ENCODE measurements at places on chromosomes 2 and 18.

- no peak for DNase-seq
Observed at GRCh38 chr2:240168041-240168440, 27.6 kb upstream of the OTOS start.

- DNase-seq: no peak
Observed at GRCh38 chr2:19887510-19887909, 14.3 kb downstream of the TTC32 start.

GRCh38 chr2:8441986-8442385 lies 239.9 kb upstream of the ID2 start:
- DNase-seq: no peak

- no peak for DNase-seq
Observed at GRCh38 chr2:154495455-154495868, 203.0 kb upstream of the KCNJ3 start.

- DNase-seq: no peak
Observed at GRCh38 chr2:237218756-237219155, 133.1 kb downstream of the COPS8 start.

DNA sequence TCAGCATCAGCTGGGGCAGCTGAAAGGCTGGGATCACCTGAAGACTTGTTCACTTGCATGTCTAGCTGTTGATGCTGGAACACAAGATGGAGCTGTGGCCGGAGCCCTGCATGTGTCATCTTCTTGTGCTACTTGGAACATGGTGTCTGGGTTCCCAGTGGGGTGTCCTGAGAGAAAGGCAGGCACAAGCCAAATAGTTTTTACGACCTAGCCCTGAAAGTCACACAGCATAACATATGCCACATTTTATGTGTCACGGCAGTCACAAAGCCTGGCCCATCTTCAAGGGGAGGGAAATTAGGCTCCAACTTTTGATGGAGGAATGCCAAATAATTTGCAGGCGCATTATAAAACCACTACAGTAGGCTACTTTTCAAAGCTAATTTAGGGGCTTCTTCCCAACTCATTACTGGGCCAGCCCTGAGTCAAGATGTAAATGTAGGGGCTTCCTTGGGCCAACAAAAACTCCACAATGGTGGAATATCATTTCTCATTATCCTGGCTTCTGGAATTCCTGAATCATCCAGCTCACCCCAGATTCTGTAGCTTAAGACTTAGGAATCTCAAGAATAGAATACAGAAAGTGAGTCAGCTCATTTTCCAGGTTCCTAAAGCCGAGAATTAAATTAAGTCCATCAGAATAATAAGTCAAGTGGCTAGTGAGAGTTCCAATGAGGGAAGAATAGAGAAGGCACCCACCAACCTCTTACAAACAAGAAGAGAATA lies 543.0 kb downstream of the TNS1 start:
- DNase-seq: no peak

DNA sequence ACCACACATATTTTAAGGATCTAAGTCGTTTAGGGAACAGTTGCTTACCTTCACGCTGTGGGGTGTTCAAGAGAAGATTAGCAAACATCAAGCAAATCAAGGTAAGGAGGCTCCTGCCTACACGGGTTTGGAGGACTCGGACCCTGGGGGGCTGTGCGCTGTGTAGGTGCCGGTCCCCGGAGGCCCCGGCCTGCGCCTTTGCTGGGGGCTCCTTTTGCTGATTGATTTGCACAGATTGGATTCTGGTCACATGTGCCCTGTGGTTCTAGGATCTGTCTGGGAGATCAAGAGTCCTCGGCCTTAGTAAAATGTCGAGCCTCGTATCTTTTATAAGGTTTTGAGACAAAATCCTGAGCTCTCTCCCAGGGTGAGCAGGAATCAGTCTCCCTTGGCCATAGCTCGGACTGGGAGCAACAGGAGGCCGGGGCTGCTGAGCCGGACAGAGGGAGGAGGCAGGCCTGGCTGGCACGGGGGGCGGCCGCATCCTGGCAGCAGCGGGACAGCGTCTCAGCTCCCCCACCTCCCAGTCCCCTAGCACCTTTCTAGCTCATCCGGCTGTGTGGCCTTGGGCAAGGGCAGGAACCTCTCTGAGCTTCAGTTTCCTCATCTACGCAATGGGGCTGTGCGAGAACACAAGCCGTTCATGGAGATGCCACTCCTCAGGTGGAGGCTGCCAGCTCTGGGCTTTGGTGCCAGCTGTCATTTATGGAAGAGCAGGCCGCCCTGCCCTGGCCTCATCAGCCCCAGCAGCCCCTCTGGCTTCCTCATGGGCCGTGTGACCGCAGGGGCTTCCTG lies 147.2 kb downstream of the MBP start:
- DNase-seq: no peak

- DNase-seq: no peak
Observed at GRCh38 chr2:115976916-115977315, 1534.5 kb downstream of the DPP10 start.

GRCh38 chr2:225937625-225938187 lies 538.2 kb downstream of the NYAP2 start:
- no peak for DNase-seq

GRCh38 chr2:134014196-134014960 lies 239.5 kb upstream of the MGAT5 start:
- DNase-seq: no peak

DNA sequence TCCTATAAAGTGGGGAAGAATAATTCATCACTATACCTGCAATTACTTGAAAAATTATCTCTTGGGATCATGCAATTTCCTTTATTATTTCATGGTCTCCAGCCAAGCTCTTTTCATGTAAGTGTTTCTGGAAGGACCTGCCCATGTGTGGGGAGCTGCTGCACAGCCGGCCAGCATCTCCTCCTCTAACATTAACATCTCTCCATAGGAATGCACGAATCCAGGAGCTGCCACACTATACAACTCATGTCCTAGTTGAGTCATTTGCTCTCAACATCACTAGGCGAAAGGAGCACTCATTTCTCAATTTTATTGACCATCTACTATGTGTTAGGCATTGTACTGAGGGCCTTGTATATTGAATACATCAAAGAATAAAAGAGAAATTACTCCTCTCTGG lies 144.3 kb upstream of the ERBB4 start:
- no peak for DNase-seq

DNA sequence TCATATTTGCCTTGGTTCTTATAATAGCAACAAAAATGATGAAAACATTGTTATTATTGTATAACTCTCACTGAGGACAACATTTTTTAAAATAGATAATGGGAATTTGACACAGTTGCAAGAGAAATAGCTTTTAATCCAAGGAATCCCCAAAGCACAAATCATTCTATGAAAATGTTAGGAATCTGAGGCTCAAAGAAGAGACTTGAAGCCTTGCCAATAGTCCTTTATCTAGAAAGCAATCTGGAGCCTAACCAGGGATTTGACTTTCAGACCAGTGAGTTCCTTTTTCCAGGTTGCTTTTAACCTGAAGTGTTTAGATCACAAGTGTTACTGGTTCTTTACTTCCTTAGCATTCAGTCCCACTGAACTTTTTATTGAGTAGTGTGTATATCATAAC lies 574.5 kb upstream of the ZEB2 start:
- DNase-seq: no peak

DNA sequence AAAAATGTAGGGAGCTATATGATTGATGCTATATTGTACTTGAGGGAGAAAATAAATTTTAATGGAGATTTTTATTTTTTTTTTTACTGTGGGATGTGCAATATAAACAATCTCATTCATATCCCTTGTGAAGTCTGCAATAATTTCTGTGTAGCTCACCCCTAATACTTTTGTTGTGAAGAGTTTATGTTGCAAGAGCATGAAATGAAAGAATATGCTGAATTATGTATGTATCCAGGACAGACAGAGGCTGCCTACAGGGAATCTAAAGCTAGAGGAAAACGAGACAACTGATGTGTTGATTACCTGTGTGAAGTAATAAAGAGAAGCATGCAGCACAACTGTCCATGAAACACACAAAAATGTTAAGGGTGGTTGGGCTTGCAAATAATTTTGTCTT lies 643.3 kb downstream of the DCDC2C start:
- DNase-seq: no peak

DNA sequence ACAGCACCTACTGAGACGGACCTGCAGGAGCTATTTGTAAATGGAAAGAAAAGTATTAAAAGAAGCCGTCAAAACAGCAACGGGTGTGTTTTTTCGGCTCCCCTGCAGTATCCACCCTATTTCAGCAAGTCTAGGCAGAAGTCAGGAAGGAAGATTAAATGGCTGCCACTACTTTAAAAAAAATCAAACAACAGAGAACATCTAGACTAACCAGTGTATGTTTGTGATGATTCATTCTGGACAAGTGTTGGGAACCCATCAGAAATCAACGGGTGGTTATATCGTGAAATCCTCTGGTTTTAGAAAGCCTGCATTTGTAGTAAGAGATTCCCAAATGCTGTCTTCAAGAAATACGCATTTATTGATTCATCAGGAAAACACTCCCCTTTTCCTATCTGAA lies 9.0 kb downstream of the PMAIP1 start:
- DNase-seq: no peak

DNA sequence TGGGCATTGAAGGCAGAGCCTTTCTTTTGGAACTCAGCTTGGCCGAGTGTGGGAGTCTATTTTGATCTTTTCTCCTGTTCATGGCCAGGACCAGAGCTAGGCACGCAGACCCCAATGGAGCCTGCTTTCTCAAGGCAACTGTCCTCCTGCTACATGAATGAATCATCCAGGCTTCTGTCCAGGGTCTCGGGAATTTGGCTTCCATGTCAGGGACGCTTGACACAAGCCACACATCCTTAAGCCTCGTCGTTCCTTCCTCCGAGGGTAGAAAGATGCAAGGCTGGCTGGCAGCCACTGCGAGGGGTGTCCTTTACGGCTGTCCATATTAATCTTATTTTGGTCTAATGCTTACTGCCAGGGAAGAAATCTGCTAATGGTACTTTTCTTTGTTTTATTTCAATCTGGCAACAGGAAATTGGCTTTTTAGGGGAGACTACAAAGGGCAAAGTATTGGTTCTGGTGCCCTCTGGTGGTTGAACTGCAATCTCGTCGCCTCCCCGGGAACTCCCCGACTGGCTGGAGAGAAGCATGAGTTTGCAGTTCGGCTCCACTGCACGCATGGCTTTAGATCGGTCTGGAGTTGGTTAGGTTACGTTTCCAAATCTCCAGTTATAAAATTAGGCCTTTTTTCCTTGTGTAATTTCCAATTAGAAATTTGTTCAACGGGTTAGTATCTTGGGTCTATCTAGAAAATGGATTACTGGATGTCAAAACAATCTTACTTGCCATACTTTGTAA lies 135.2 kb downstream of the ALPK2 start:
- peak; percentile 30 for DNase-seq

GRCh38 chr18:59950215-59950944 lies 50.6 kb downstream of the PMAIP1 start:
- no peak for DNase-seq

DNA sequence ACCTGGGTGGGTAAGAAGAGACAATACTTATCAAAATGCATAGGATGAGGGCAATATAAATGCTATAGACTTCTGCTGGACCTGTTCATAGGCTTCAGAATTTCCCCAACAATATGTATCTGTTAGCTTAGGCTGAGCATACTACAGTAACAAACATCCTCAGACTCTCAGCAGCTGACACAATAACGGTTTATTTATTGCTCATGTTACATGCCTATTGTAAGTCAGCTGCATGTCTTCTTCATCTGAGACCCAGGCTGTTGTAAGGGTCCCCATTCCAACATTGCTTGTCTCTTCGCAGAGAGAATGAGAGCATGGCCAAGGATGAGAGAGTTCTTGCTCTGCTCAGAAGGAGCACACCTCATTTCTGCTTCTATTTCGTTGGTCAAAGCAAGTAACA lies 150.7 kb downstream of the TMEM200C start:
- no peak for DNase-seq

- no peak for DNase-seq
Observed at GRCh38 chr2:174247474-174248186, 702 bp downstream of the OLA1 start.

DNA sequence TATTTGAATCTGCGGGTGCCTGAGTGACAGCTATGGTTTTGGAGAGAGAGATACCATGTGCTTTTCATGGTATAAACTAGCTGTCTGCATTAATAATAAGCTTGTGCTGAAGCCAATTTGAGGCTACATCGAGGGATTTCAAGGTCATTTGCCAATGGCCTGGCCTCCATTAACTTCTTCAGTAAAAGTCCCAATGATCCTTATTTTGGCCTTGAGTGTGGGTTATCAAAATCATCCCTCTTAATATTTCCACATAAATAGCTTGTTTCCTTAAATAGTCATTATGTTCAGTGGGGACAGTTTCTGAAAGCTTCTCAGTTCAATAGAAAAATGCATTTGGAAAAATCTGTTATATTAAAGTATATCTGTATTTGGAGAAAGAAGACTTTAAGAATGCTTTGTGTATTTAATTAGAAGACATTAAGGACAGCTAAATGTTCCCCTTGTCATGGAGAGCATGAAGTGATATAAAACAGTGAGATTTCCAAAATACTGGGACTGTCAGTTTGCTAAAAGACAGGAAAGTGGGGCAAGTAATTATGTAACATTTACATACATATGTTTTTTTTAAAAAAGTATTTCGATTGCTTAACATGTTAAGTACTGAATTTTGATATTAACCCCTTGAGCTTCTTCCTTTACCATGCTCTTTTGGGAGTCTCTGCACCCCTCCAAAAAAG lies 355.5 kb upstream of the ZEB2 start:
- no peak for DNase-seq

DNA sequence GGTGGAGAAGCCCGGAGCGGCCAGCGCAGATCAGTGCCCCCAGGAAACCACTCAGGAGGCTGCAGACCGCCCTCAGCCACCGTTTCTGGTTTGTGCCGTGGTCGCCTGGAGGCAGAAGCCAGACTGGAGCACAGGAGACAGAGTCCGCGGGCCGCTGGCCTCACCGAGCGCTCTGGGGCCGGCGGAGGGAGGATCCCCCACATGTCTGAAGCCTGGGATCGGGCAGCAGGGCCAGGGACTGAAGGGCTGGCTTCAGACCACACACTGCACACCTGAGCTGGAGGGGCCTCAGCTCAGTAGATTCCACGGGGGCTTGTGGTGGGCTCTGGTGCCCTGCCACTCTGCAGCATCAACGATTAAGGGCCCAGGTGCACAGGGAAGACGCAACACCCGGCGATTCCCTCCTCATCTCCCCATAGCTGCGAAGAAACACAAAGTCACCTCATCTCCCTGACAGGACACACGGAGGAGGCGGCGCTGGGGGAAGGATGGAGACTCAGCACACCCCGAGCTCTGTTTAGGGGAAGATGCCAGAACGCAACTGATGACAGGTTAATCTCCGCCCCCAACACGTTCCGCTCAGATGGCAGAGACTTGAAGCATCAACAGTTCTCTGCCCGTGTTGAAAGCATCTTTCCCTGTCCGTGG lies 408.1 kb downstream of the GALR1 start:
- no peak for DNase-seq

Data from stimulated activated CD8-positive, alpha-beta memory T cell treated with anti-CD3 and anti-CD28 coated beads, Interleukin-4, amount 100 ng/mL, for 1 hour (primary cell).